ENCODE measurements at places on chromosomes 12 and 14. TPM values are rescaled to one million over a fixed set of nuclear protein-coding genes. Genes with fewer than 3 reads are reported as not detected.
A peak's percentile ranks its signal among the peaks of the same experiment; 100 is the strongest.

TMEM229B gene
- 9.9 TPM for total RNA-seq

SERPINA12 gene
- not detected for total RNA-seq

DNA sequence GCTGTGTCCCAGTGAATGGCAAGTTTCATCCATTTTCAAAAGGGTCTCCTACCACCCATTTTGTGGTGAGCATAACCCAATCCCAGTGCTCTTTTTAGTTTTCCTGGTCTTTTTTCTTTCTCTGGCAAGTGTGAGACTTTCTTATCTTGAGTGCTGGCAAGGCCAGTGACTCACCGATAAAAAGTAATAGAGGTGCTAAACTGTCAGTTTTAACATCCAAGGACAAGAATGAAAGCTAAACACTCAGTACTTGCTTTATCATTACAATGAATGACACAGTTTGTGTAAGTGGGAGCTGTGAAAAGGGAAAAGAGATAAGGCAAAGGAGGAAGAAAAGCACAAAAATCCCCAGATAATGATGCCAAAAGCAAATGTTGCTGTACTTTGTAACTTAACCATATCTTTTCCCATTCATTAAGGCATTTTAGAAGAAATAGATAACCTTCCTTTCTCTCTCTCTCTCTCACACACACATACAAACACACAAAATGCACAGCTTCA lies 4.9 kb upstream of the LRIG3 start:
- peaks cover 5% of the 10 kb centered on the region for H3K4me1 ChIP-seq
- peaks cover 10% of the 10 kb centered on the region for H3K27me3 ChIP-seq
- DNase-seq, result no peak
- H3K36me3 ChIP-seq, result no peaks in the 10 kb centered on the region

DNA sequence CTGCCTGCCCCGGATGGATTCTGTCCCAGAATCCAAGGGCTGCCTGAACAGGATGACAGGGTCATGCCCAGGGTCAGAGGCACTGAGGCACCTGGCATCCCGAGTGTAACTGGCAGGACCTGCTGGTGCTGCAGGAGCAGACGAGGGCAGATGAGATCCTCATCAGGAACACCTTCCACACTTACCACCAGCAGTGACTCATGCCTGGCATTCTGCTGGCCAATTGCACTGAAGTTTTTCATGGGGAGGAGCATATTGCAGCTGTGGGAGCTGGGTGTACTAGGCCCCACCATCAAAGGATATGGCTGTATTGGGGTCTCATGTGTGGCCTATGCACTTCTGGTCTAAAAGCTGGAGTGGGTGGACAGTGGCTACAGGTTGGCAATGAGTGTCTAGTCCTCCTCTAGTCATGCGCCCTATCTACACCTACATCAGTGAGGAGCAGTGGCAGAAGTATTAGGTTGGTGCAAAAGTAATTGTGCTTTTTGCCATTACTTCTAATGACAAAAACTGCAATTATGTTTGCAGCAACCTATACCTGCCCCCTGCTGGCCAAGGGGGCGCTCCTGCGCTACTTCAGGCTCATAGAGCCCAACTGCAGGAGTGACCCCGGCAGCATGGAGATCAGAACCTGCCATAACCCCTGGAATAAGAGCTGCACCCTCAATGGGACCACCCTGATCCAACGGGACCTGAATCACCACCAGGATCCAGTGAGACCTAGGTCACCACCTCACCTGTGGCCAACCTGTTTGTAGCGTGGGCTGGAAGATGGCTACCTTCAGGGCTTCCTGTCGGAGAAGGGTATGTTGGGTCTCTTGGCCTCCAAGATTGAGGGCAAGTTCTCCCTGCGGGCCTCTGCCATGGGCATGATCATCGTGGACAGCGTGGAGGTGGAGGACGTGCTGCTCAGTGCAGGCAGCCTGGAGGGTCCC lies 8.0 kb upstream of the C12orf42 start:
- H3K4me3 ChIP-seq, result no peak overlapping the region
- H3K27ac ChIP-seq, result no peak overlapping the region

DNA sequence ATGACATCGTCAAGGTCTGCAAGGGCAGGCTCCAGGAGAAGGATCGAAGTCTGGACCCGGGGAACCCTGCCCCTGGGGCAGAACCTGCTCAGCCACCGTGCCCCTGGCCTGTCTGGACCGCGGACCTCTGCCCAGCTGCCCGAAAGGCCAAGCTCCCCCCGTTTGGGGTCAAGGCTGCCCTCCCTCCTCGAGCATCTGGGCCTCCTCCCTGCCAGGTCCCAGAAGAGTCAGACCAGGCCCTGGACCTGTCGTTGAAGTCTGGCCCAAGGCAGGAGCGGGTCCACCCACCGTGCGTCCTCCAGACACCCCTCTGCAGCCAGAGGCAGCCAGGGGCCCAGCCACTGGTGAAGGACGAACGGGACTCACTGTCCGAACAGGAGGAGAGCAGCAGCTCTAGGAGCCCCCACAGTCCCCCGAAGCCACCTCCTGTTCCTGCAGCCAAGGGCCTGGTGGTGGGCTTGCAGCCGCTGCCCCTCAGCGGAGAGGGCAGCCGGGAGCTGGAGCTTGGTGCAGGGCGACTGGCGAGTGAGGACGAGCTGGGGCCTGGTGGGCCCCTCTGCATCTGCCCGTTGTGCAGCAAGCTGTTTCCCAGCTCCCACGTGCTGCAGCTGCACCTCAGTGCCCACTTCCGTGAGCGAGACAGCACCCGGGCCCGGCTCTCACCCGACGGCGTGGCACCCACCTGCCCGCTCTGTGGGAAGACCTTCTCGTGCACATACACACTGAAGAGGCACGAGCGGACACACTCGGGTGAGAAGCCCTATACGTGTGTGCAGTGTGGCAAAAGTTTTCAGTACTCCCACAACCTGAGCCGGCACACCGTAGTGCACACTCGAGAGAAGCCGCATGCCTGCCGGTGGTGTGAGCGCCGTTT lies 856 bp downstream of the ZBTB42 start:
- H3K4me1 ChIP-seq, result peaks cover 23% of the 10 kb centered on the region
- no peaks in the 10 kb centered on the region for H3K36me3 ChIP-seq
- peaks cover 10% of the 10 kb centered on the region for H3K27me3 ChIP-seq
- H3K4me3 ChIP-seq, result peak overlapping the region; percentile 85
- DNase-seq, result no peak

DNA sequence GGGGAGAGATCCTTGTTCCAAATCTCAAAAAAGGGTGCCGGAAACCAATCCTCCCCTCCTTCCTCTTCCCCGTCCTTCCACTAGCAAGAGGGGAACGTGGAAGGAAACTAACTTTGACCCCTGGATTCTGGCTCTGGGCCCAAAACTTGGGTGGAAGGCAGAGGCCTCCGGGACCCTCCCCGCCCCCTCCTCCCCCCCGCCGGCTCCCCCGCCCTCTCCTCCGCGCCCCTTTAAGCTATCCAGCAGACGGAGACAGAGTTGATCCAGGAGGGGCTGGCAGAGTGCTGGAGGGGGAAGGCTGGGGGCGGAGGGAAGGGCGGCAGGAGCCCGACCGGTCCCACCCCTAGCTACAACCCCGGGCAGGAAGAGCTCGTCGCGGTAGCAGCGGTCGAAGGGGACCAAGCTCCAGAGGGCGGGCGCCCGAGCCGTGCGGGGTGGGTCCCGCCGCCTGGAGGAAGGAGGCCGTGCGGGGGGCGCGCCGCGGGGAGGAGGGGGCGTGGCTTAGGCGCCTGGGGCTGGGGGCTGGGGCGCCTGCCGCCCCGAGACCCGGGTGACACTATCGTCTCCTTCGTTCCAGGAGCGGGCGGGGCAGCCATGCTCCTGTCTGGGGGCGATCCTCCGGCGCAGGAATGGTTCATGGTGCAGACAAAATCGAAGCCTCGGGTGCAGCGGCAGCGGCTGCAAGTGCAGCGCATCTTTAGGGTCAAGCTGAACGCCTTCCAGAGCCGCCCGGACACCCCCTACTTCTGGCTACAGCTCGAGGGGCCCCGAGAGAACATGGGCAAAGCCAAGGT lies at the start of gene NYNRIN:
NYNRIN (plus strand) TSS at position 351 of the 794 bp plus-strand sequence; CDS start at position 595, 244 bp downstream.
- H3K27ac ChIP-seq, result peak within 1 kb of the TSS; percentile 5
- peaks cover 11% of the 10 kb centered on the region for H3K4me1 ChIP-seq
- peak within 1 kb of the TSS; percentile 47 for H3K4me3 ChIP-seq
- peak; percentile 58 for DNase-seq
